Fibroblast of villous mesenchyme (primary cell): ENCODE measurements at places on chromosomes 13 and 19. TPM values are rescaled to one million over a fixed set of nuclear protein-coding genes. Genes with fewer than 3 reads are reported as not detected.
A peak's percentile ranks its signal among the peaks of the same experiment; 100 is the strongest.

The ANKRD27 gene
- total RNA-seq = 25.8 and 37.1 TPM in 2 replicates

The FPR1 gene
- not detected in 2 replicates for total RNA-seq

The RDH8 gene
- total RNA-seq = not detected in 2 replicates

The MBNL2 gene
- 70.5 and 120 TPM in 2 replicates for total RNA-seq

DNA sequence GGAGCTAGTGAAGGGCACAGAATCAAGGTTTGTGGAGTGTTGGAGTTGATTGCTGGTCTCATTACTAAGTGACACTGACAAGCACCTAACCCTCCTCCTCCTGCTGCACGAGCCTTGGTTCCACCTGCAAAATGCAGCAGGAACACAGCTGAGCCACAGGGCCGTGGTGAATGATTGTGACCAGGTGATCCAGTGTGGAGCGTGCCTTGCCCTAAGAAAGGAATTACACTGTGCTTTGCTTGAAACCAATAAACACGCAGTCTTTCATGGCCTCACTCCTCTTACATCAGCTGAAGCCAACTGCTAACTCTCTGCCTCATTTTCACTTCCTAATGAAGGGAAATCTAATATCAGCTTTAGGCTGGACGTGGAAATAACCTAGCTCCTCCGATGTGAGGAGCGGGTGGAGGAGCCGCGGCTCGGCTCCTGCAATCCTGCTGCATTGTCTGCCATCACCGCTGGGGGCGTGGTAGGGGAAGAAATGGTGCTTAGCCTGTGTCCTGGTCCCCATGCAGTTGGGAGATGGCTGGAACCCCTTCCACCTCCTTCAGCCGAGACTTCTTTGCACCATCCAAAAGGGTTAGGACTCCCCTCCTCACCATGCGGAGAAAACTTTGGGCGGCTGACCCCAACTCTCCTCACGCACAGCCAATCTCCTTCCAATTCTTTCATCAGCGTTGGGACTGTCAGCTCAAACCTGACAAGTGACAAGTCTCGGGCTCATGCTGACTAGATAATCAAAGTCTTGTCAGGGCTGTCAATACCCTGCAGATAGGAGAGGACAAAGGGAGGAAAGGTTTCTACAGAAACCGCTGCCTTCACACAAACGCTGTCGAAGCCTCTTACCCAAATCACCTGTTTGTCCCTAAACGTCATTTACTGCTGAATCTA, 427.9 kb downstream of the ZNF536 start:
- no peak for DNase-seq

- DNase-seq = no peak
Measured at GRCh38 chr13:60112771-60113170, 51.0 kb downstream of the DIAPH3 start.

GRCh38 chr13:106186366-106187030, 349.0 kb downstream of the EFNB2 start:
- no peak for DNase-seq

GRCh38 chr13:111662451-111662850, 342.0 kb downstream of the TEX29 start:
- no peak for DNase-seq

DNA sequence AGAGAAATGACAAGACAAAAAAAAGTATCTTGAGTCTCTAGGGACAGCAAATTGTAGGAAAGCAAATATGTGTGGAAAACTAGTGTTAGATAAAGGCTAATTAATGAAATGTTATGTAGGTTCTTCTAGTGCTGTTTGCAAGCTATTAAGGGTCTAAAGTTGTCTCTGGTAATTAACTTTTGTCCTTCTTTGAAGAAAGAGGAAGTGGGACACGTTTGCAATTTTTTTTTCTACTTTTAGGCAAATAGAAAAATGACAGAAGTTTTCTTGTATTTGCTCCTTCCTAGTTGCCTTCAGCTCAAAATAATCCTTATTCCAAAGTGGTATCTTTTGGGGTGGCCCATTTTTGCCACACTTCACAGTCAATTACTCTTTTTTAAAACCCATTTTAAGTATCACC, 1877.7 kb upstream of the PRR20A start:
- no peak for DNase-seq

GRCh38 chr13:112956571-112957294, 12.3 kb upstream of the MCF2L start:
- DNase-seq = no peak

DNA sequence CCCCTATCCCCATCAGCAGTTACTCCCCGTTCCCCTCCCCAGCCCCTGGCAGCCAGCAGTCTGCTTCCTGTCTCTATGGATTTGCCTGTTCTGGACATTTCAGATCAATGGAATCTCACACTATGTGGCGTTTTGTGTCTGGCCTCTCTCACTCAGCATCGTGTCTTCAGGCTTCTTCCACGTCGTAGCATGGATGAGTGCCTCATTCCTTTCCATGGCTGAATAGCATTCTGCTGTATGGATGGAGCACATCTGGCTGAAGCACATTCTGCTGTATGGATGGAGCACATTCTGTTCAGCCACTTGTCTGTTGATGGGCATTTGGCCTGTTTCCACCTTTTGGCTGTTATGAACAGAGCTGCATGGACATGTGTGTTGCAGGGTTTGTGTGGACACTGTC, 29.5 kb downstream of the CRTC1 start:
- peak; percentile 45 for DNase-seq

GRCh38 chr13:93409816-93410215, 183.2 kb downstream of the GPC6 start:
- DNase-seq = no peak

DNA sequence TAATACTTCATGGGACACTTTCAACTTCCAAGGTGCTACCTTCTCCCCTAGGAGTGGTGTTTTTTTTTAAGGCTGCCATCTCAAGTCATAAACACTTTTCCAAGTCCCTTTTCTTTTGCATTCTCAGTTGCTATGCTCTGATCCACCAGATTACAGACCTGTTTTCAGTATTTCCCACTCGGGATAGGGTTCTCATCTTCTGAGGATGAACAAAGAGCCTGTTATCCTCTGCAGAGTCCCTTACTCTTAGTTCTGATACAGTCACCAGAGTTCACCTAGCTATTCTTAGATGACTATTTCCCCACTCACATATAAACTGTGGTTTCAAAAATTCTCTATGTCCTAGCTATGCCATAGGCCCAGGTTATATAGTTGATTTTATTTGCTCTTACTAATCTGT, 15.9 kb downstream of the ZDHHC20 start:
- DNase-seq = no peak

GRCh38 chr13:75945841-75946482, 309.8 kb downstream of the LMO7 start:
- no peak for DNase-seq

GRCh38 chr13:108463340-108463739, 166.1 kb upstream of the MYO16 start:
- peak; percentile 9 for DNase-seq

GRCh38 chr19:15517778-15518177, 9.5 kb downstream of the CYP4F22 start:
- no peak for DNase-seq

GRCh38 chr13:64697226-64697625, 2532.9 kb downstream of the PCDH9 start:
- no peak for DNase-seq

GRCh38 chr19:48635263-48635965, 1.8 kb downstream of the DBP start:
- peak; percentile 47 for DNase-seq

GRCh38 chr13:73902296-73902695, 231.9 kb downstream of the KLF12 start:
- DNase-seq = no peak
